Activated naive CD4-positive, alpha-beta T cell (primary cell): ENCODE measurements at places on chromosomes 1 and 21.

DNA sequence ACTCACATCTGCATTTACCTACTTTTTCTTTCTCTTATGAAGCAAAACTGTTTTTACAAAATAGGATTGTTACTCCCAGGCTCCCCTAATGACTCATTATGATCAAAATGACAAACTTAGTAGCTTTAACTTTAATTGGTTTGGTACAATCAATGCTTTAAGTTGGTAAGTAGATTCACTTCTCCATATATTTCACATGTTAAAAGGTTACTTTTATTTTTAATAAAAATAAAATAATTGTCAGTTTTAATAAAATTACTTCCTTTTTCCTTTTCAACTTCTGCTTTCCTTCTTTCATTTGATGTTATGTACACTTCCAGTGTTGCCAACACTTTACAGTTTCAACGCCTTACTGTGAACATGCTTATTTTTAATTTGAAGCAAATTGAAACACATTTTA is 477.6 kb downstream of the SETD4 start:
- no peak for DNase-seq

- DNase-seq, result no peak
These were observed 99.4 kb upstream of the ARHGEF16 start for GRCh38 chr1:3355089-3355488.

GRCh38 chr21:15140321-15141019 is 75.7 kb upstream of the NRIP1 start:
- DNase-seq, result no peak

DNA sequence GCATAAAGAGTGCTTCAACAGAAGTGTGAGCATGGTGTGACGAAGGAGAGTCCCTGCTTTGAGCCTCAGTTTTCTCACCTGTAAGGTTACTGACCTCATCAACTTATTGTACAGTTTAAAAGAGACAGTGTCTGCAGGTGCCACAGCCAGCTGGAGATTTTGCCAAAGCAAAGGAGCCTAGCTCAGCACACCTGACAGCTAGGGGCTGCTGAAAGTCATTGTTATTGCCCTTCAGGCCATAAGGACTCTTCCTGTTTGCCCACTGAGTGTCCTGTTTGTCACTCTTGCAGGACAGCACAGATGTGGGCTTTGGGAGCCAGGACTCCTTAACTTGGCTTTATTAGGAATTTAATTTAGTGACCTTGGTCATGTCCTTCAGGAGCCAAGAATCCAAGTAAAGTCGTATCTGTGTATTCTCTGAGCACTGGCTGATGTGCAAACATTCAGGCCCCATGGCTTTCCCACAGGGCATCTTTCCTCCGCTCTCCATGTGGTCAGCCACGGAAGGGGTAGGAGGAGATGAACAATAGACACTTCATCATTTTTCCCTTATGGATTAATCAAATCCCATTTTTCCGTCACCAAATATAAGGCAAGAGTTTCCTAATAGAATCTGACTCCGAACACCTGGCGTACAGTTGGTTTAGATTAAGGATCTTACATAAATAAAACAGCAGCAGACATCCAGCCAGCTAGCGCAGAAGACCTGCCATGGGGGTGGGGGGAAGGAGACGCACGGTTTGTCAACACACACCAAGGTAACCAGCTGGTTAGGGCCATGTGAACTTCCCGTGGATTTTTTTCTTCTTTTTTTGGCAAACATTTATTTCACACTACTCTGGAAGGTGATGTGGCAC is 43.1 kb upstream of the KANK4 start:
- no peak for DNase-seq

GRCh38 chr1:247180581-247180980 is 8.8 kb upstream of the ZNF124 start:
- no peak for DNase-seq

GRCh38 chr21:33951276-33952178 is 35.9 kb upstream of the ATP5PO start:
- DNase-seq, result no peak

DNA sequence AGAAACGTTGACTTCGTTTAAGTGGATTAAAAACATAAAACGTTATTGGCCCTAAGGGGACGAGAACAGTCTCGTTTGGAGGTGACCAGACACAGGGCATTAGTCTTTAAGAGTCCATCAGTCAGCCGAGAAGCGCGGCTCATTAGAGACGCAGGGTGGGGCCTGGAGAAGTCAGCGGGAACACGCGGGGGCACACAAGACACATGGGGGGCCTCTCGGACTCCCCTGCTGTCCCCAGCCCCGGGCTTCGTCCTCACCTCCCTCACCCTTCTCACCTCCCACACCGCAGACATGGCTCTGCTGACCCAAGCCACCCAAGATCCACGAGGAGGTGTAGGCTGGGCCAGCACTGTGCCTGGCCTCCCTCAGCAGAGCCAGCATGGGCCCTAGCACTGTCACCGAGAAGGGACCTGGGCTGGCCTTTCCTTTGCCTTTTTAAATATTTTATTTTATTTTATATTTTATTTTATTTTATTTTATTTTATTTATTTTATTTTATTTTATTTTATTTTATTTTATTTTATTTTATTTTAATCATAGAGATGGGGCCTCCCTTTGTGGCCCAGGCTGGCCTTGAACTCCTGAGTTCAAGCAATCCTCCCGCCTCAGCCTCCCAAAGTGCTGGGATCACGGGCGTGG is 48.9 kb downstream of the MORN1 start:
- no peak for DNase-seq

DNA sequence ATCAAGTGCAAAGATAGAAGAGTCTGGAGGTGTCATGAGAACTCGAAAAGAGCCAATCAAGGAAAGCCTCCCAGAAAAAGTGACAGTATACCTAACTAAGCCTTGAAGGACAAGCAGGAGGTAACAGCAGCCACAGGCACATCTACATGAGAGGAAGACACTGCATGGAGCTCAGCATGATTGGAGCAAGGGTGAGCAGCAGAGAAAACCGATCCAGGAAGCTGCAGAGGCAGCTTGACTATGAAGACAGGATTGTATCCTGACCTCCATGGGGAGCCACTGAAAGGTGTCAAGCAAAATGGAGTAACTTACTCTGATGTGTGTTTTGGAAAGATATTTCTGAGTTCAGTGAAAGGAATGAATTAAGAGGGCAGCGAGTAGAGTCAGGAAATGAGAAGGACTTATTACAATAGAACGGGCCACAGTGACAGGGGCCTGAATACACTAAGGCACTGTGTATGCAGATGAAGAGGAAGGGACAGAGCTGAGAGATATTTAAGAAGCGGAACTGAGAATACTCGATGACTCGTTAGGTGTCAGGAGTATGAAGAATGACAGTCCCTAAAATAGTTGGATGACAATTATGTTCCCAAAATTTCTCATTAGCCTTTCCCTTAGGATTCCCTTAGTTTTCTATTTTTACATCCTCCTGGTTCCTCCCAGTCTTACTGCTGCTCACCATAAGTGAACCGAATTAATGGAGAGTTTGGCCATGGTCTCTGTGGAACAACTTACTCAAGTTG is 139.3 kb upstream of the NFIA start:
- DNase-seq, result no peak

GRCh38 chr1:89433421-89433820 is 69.6 kb downstream of the GBP6 start:
- DNase-seq, result no peak

GRCh38 chr21:14711287-14711686 is 165.2 kb upstream of the SAMSN1 start:
- no peak for DNase-seq

GRCh38 chr1:230972855-230973271 is 5.8 kb downstream of the TTC13 start:
- no peak for DNase-seq

DNA sequence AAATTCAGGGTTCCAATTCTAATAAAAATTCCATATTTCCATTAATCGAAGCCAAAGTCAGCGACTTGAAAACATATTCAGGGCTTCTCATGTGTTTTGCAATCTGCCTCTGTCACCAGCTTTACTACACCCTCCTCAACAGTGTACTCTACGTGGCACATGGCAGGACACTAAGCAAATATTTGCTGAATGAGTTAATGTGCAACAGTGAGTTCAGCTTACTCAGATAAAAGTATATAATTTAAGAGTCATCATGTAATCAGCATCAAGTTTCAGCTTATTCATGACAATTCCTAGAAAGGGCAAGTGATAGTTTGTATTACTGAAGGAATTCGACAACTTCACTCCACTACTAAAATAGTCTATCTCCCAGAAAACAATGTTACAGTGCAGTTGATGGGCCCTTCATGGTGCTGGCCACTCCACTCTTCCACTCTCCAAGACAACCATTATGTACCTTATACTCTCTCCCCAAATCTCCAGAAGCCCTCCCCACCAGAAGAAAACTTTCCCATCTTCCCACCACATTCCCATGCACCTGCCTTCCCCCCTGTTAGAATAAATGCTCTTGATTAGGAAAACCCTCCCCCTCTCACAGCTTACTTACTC is 97.3 kb downstream of the TTLL7 start:
- no peak for DNase-seq

GRCh38 chr1:199854686-199855321 is 172.7 kb upstream of the NR5A2 start:
- no peak for DNase-seq

DNA sequence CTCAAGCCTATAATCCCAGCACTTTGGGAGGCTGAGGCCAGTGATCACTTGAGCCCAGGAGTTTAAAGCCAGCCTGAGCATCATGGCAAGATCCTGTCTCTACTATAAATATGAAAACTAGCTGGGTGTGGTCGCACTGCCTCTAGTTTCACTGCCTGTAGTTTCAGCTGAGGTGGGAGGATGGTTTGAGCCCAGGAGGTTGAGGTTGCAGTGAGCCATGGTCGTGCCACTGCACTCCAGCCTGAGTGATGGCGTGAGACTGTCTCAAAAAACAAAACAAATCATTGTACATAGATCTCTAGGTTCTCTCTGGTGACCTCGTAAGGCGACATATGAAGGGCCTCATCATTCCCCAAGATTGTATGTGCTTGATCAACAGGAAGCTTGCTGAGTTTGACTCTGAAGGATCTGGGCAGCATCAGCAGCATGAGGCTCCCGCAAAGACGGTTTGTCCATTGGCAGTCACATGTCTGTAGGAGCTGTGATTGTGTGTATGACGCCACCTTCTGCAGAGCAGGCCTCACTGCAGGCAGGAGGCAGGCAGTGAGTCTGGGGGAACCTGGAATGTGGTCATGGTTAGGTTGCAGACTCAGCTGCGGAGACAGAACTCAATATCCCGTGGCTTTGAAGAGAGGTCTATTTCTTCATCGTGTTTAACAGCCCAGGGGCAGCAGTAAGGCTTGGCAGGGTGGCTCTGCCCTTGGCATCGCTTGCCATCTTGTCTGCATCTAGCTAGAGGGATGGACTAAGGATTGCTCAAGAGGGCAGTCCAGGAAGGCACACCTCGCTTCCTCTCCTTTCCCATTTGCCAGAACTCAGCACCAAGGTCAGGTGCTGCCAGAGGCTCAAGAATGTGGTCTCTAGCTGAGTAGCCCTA is 14.0 kb downstream of the ATP5PO start:
- DNase-seq, result no peak

DNA sequence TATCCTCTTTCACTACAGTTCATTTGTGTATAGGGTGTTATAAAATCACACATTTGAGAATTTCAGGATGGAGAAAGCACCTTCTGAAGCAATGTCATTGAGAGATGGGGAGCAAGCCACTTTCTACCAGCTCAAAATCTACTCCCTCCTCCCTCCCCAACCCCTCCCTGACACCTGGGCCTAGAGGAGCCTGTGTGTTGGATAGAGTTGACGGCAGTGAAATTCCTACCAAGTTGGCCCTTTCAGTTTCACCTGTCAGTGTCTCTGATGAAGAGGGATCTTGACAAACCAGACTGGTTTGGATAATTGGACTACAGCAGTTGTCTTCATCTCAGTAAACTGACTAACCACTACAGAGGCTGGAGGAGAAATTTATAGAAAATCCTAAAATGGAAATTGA is 125.0 kb upstream of the HOOK1 start:
- no peak for DNase-seq

DNA sequence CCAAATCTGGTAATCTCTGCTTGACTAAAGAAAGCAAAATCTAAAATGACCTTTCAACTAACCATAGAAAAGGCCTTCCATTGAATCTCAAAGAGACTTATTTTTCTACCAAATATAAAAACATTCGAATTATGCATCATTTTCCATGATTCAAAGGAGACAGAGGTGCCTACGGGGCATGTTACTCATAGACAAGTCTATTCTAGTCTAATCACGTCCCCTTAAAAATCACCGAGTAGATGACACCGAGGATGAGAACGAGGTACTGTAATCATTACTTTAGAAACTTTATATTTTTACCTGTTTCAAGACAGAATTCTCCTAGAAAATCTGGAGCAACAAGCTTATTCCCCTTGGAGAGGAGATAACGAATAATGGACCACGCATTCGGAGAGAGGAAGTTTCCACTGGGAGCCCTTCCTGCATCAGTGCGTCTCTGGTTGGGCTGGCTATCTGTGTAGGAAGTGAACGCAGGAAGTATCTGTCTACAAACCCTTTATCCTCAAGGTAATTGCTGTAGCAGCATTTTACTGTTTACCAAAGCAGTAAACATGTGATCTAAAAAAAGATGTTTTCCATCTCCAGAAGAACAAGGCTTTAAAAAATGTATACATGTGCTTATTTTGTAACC is 9.5 kb downstream of the ERG start:
- DNase-seq, result no peak

DNA sequence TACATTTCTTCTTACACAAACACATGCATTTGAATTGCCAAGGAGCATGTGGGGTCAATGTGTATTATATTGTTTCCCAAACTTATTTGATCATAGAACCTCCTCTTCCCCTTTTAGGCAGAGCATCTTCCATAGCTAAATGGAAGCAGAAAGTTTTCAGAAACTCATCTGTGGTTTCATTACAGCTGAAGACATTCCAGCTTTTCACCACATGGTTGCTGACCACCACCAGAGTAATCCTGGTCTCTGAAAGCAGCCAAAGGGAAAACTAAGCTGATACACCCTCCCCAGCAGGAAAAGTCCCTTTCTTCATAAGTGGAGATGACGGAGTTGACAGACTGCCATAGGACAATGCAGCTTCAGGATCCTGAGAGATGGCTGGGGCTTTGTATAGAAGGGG is 30.2 kb upstream of the OTUD3 start:
- DNase-seq, result no peak

GRCh38 chr1:228003461-228004330 is 3.1 kb upstream of the WNT3A start:
- no peak for DNase-seq

DNA sequence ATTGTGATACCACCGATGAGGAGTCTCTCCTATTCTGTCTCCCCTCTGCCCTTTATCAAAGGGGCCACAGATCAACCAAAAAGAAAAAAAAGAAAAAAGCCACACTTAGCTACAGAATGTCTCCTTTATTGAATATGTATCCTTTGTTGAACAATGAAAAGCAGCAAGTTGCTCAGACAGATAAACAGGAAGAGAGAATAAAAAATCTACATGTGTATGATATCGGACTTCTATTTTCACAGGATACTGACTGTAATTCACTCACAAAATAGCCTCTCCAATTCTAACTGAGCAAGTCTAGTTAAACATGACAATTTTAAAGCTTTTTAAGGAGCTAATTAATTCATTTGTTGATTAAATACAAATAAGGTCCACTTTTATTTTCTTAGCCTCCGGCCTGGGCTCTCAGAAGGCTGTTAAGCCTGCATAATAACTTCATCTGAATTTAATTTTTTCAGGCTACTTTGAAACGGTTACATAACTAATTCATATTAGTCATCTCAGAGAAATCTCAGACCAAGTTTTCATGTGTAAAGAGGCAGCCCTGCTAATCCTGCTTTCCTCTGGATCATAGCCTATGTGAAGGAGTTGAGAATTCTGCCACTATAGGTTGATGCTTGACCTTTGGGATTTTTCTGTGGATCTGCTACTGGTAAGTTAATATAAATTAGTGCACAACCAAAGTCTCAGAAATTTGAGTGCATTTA is 304.1 kb upstream of the NR5A2 start:
- no peak for DNase-seq
